M059J (cell line): ENCODE measurements at places on chromosomes 5 and 9. TPM values are rescaled to one million over a fixed set of nuclear protein-coding genes. Genes with fewer than 3 reads are reported as not detected.

- DNase-seq: no peak
Observed at GRCh38 chr5:94397508-94397907, 220.9 kb downstream of the KIAA0825 start.

DNA sequence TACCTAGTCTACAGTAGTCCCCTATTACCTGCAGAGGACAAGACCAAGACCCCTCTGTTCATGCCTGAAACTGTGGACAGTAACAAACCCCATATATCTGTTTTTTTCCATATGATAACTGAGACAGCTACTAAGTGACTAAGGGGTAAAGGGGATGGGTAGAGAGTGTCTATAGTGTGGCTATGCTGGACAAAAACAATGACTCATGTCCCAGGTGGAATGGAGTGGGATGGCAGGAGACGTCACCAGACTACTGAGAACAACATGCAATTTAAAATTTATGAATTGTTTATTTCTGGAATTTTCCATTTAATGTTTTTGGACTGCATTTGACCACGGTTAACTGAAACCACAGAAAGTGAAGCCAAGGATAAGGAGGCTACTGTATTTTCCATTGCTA is 171.8 kb downstream of the AGTPBP1 start:
- DNase-seq: peak; percentile 61

- no peak for DNase-seq
Observed at GRCh38 chr5:66222455-66222854, 78.4 kb downstream of the SREK1 start.

GRCh38 chr9:72981433-72981832 is 28.6 kb upstream of the ALDH1A1 start:
- no peak for DNase-seq

- no peak for DNase-seq
Observed at GRCh38 chr9:89144238-89144637, 34.4 kb downstream of the SHC3 start.

Gene GRM6
- total RNA-seq: not detected in 2 replicates
